ENCODE measurements at places on chromosomes 5 and 9. TPM values are rescaled to one million over a fixed set of nuclear protein-coding genes. Genes with fewer than 3 reads are reported as not detected.
A peak's percentile ranks its signal among the peaks of the same experiment; 100 is the strongest.

Gene TIGD6
- 6.4 TPM for total RNA-seq

Gene MPDZ
- total RNA-seq = 48.9 TPM

- DNase-seq = no peak
These were observed 221.6 kb downstream of the NFIB start for GRCh38 chr9:14092344-14092743.

DNA sequence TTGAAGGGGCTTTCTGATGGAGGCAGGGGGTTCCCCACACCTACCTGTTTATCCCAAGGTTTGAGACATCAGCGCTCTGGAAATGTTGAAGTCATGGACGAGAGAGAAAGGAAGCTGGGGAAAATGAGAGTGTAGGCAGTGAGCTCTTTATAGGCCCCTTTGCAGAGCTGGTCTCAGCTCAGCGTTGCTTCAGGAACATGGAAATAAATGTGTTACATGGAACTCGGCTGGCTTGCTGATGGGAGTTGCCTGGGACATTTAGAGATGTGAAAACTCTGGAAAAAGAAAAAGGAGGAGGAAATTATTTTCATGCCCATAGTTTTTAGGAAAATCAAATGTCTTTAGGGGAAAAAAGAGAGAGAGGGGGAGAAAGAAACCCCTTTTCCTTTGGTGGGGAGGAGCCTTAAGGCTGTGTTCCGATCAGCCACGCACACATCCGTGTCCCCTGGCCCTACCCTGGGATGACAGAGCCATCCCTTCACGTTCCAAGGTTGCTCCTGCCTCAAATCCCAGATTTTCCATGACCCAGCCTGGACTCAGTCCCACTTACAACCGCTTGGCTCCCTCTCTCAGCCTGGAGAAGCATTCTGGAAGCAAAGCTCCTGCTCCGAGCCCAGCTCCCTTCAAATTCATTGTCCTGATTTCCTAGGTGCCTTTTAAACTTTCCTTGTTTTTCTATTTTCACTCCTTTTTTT, 78.3 kb downstream of the COL27A1 start:
- no peak for DNase-seq

GRCh38 chr5:14186059-14186830, 43.1 kb downstream of the TRIO start:
- peak; percentile 73 for DNase-seq

GRCh38 chr5:123700624-123701287, 188.8 kb downstream of the CSNK1G3 start:
- no peak for DNase-seq

- DNase-seq = no peak
These were observed 100.8 kb downstream of the DMXL1 start for GRCh38 chr5:119171686-119172085.

DNA sequence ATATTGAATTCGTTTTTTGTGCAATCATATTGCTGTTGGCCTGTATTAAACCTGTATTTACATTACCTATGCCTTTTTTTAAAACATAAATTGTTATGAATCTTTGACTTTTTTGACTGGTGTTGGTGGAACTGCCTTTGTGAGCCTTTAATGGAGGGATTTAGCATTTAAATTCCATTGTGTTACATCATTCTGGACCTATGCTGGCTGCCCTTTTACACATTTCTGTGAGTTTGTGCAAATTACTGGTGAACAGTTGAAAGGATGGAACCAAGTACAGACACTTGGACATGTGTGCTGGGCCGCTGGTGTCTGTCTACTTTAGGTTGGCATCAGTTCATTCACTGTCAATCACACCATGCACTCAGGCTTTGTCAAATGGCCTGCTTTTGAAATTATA, 3.4 kb downstream of the SNX18 start:
- DNase-seq = no peak

DNA sequence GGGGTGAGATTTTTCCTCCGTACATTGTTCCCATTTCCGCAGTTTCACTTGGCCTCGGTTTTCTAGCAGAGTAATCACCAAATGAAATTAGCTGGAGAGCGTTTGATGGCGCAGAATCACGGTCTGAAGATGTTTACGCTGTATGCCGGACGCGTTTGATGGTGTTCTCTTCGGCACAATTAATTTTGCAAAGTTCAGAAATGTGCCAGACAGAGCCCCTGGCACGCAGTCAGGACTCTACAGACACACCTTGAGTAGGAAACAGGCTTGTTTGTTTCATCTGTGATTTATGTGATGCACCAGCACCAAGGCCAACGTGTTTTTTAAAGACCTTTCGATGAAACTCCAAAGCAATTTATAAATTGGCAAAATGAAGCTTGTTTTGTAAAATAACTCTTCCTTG, 863 bp upstream of the LIFR start:
- DNase-seq = peak; percentile 54
